ENCODE measurements at places on chromosomes 7 and 10. TPM values are rescaled to one million over a fixed set of nuclear protein-coding genes. Genes with fewer than 3 reads are reported as not detected.

The WEE2 gene
- not detected for total RNA-seq

The ZNF679 gene
- not detected for total RNA-seq

The ZDHHC16 gene
- total RNA-seq, result 21.3 TPM

The FBXW4 gene
- total RNA-seq, result 87.1 TPM

The DYNC1I1 gene
- 23.7 TPM for total RNA-seq

The PPP1R17 gene
- total RNA-seq, result 0.29 TPM

The GLCCI1 gene
- total RNA-seq, result 8.6 TPM

The PCDH15 gene
- 0.45 TPM for total RNA-seq

The POLR2J gene
- total RNA-seq, result 72.9 TPM

- DNase-seq, result no peak
These were observed 191.3 kb upstream of the RHOBTB1 start for GRCh38 chr10:61135276-61135721.

GRCh38 chr7:117582219-117582704 is 102.4 kb downstream of the CFTR start:
- peak; percentile 76 for DNase-seq

DNA sequence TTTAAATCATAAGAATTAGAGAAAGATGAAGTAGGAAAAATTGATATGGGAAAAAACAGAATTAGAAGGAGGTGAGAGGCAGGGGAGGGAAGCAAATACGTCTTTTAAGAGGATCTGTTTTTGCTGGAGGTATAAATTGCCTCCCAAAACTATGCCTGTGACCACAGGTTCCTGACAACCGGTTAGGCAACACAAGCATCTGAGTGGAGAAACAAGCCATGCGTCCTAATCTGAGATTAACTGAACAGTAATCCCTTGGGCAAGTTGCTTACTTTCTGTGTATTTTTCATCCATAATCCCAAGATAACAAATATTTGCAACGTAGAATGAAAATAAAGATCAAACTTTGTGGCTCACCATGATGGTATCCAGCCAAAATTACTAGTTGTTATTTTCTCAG is 149.2 kb downstream of the C1GALT1 start:
- DNase-seq, result no peak

DNA sequence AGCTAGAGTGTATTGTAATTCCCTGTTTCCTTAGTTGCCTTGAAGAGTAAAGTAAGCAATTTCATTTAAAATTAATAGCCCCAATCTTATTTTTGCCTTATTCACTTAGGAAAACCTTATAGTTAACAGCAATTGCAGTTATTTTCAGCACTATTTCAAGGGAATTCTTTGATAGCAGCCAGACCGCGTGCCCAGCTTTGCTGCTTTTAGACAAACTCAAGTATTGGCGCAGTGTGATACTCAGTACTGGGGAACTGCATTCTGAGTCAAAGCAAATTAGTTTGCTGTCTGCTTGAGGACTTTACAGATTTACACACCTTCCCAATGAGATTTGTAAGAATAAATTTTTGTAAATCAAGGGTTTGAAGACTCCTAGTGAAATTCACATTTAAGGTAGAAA is 21.2 kb downstream of the PRKG1 start:
- DNase-seq, result no peak

DNA sequence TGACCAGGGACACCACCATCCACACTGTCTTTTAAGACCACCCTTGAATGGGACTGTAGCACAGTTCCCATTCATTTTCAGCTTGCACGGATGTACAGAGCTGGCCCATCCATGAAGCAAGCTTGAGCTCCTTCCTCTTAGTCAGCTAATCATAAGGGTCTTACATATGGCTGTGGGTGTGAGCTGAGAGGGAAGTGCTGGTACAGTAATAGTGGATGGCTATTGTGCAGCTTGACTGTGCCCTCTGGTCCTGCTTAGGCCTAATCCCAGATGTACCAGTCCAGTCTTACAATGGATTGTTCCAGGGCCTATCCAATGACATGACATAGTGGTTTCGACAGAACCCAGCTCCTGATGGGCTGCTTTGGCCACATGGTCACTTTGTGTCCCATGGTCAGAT is 96.9 kb upstream of the ZNF438 start:
- DNase-seq, result no peak

GRCh38 chr10:69364232-69364940 is 52.3 kb downstream of the TACR2 start:
- no peak for DNase-seq

- DNase-seq, result no peak
These were observed 61.1 kb downstream of the SGCE start for GRCh38 chr7:94594882-94595281.

DNA sequence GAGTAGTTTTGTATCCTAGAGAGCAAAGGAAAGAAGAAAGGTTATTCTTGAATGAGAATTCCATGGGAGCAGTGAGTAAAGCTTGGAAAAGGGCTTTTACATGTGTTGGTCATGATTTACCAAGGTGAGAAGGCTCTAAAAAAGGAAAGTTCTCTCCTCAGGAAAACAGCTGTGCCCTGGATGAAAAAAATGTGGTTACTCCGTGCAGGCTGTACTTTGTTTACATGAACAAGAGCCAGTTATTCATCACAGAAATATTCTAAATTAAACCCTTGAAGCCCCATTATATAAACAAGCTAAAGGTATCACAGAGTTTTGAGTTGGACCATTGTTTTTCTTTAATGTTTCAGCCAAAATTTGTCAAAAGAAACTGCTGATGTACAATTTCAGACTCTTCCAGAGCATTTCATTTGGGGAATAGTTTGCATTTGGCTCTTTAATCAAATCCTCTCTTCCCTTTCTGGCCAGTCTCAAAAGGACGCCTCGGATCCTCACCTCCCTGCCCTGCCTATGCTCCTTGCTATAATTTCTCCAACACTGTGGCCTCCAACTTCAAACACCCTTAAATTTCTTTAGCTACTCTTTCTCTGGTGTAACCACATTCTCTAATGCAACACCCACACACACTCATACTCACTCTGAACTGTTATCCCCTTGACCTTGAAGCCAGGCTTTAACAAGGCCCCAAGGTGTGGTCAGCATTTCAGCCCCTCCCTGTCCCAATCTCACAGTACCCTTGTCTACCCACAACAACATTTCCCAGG is 47.4 kb downstream of the AFAP1L2 start:
- no peak for DNase-seq

DNA sequence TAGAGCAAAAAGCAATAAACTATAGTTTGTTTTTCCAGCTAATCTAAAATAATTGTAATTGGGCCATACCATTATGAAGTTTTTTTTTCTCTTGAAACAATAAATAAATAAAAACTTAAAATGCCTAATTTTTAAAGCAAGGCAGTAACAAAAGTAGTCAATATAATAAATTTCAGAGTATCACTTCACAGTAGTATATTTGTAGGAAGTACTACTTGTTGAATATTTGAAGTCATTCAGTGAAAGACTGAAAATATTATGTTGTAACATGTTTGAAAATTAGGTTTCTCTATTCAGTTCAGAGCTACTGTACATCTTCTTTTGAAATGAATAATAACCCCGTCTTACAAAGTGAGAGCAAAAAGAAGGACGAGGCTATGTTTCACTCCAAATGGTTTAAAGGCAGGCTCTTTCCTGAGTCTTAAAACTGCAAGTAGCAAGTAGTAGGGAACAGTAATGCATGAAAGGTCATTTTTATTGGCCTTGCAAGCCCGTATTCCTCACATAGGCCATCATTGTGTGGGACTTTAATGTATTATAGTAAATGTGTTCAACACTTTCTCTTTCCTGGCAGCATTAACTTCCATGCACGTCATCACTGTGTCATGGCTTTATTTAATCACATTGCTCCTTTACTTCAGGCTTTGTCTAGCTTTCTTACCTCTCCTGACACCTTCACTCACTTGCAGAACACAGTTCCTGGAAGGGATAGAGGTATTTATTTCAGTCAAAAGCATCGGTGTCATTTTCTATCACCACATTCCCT is 141.4 kb downstream of the VTI1A start:
- DNase-seq, result no peak

GRCh38 chr7:3432911-3433310 is 131.9 kb downstream of the SDK1 start:
- no peak for DNase-seq

GRCh38 chr7:47518827-47519226 is 63.1 kb downstream of the TNS3 start:
- DNase-seq, result no peak

DNA sequence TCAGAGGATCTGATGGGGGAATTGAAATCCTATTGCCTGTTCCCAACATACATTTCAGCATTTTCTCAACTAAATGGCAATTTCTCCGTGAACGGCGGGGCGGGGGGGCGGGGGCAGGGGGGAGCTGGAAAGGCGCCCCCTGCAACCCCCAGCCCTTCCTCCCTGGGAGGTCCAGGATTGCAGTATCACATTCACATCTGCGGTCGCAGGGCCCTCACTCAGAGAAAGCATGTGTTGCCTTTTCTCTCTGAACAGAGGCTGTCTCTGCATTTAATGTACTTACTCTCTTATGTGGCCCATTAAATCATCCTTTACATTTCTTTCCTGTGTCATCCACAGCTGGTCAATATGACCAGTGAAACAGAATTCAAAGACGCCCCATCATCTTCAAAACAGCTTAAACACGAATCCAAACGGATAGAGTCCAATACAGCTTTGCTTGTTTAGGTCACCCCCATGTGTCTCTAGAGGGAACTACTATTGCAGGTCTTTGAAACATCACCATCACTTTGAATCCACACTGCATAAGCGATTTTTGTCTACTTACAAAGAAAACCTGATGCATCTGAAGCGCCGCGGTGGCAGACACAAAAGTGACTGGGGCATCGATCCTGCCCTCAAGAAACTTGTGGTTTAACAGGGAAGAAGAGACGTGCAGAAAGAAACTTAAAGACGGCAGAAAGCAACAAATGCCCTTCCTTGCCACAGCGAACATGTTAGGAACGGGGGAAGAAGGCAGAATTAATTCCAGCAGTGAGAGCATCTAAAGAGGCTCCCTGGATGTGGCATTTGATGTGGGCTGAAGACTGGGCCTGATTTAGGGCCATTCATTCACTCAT is 17.0 kb upstream of the ECHDC3 start:
- no peak for DNase-seq

- no peak for DNase-seq
These were observed 111.3 kb upstream of the RPA3 start for GRCh38 chr7:7829667-7830066.

GRCh38 chr10:114507449-114507848 is 103.1 kb upstream of the AFAP1L2 start:
- DNase-seq, result peak; percentile 52

GRCh38 chr7:1700536-1701333 is 30.7 kb downstream of the ELFN1 start:
- DNase-seq, result no peak

GRCh38 chr7:1532456-1533254 is 2.2 kb downstream of the MAFK start:
- DNase-seq, result peak; percentile 87

DNA sequence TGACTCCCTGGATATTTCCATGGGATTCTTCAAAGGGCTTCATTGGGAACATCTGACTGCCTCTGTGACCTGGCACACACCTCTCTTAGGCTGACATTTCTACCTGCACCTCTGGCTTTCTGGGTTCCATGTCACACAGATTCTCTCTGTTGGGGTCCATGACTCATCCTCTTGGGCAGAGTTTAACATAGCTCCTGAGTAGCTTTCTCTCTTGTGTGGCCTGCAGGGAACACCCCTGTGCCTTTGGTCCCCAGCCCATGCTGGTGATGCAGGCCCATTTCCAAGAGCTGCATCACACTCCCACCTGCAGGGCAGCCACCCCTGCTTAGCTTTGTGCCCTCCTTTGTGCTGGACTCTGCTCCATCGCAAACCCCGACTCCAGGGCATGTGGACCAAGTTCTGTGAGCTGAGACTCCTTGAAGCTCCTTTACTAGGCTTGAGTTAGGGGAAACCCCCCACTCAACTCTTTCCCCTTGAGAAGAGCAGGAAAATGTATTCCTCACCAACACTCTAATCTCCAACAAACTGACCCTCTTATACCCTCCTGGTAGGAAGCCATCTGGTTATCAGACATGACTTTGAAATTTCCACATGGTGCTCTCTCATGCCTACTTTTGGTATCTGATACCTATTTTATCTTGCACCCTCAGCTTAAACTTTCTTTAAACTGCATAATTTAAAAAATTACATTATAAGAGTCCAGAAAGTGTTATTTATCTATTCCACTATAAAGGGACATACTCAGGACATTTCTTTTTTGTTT is 93.3 kb downstream of the ZNF777 start:
- DNase-seq, result no peak

GRCh38 chr10:962342-962741 is 25.9 kb upstream of the GTPBP4 start:
- DNase-seq, result no peak
